Stimulated activated CD8-positive, alpha-beta memory T cell treated with anti-CD3 and anti-CD28 coated beads, Interleukin-15, amount 100 ng/mL, for 4 hours (primary cell): ENCODE measurements at places on chromosomes 7 and 10.

GRCh38 chr7:155375337-155376277, 77.9 kb downstream of the INSIG1 start:
- DNase-seq: no peak

GRCh38 chr10:55232553-55232952, 431.5 kb upstream of the PCDH15 start:
- DNase-seq: no peak

- DNase-seq: no peak
Measured at GRCh38 chr7:79734181-79734580, 280.7 kb upstream of the MAGI2 start.

- no peak for DNase-seq
Measured at GRCh38 chr10:92125144-92125543, 165.7 kb downstream of the CPEB3 start.

GRCh38 chr7:130902755-130903357, 168.8 kb upstream of the KLF14 start:
- no peak for DNase-seq

DNA sequence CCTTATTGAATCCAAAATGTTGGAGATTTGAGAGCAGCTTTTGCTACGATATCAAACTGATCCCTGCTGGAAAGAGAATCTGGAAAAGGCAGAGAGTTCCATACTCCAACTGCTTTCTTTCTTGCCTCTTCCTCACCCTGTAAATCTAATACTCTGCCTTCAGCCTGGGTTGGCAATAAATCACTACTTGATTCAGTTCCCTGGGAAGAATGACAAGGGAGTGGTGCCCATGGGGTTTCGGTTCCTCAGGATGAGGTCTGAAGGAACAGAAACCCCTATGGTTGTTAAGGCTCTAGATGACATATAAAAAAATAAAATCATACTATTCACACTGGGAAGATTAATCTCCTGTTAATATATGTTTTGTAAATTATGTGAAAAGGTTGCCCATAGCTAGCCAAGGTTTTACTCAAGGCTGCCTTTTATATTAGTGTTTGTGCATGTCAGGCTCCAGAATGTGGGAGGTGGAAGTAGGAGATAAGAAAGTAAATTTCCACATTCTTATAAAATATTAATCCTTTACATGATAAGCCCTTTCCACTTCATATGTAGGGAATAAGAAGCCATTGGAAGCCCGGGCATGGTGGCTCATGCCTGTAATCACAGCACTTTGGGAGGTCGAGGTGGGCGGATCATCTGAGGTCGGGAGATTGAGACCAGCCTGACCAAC, 106.2 kb upstream of the CACNA2D1 start:
- DNase-seq: no peak

DNA sequence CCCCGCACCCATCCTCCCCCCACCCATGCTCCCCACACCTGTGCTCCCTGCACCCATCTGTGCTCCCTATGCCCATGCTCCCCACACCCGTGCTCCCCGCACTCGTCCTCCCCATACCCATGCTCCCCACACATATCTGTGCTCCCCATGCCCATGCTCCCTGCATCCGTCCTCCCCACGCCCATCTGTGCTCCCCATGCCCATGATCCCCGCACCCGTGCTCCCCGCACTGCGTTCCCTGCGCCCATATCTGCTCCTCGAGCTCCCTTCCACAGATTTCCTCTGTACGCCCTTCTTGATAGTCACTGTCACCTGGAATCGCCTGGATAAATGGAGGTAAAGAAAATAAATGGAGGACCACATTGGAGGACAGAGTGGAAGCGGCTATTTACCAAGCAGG, 9.9 kb downstream of the DIP2C start:
- no peak for DNase-seq
